NCI-H1417 (cell line): ENCODE measurements at places on chromosomes 2 and 18.

- no peak for DNase-seq
Observed at GRCh38 chr2:152585830-152586484, 131.3 kb downstream of the PRPF40A start.

DNA sequence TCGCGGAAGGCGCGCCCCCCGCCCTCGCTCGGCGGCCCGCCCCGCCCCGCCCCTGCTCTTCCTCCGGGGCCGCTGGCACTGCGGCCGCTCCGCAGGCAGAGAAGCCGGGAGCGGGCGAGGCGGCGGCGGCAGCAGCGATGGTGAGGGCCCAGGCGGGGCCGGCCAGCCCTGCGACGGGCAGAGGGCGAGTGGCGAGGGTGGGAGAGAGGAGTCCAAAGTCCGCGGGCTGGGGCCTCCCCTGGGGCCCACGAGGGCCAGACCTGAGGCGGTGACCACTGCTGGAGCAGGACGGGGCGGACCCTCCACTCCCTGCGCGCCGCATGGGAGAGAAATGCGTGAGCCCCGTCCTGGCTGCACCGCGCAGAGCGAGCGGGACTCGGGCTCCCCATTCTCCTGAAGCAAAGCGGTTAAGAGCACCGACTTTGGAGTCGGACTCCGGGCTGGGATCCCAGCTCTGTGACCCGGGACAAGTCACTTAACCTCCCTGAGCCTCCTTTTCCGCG lies at the start of gene VAMP5:
TSS of gene VAMP5 (plus strand) at position 78 of the 503 bp plus-strand sequence. CDS start at position 138, 60 bp downstream.
- DNase-seq, result no peak

GRCh38 chr2:66601624-66602023 lies 166.7 kb downstream of the MEIS1 start:
- DNase-seq, result no peak

DNA sequence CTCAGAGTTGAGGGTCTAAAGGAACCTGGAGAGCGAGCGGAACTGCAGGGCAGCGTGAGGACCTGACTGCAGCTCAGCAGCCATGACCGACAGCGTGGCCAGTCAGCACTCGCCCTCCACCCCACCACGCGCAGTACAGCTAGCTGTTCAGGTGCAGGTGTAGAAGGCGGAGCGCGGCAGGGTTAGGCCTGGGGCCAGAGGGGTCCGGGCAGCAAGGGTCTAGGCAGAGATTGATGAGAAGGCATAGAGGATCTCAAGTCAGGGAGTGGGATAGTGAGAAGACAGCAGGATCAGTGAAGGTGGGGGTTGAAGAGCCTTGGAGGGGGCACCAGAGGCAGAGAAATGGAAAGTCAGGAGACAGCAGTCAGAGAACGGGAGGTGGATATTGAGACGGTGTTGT lies 71.0 kb downstream of the STEAP3 start:
- no peak for DNase-seq

GRCh38 chr2:15449556-15450236 lies 111.4 kb downstream of the NBAS start:
- DNase-seq, result no peak

GRCh38 chr2:206435742-206436141 lies 7.6 kb upstream of the ADAM23 start:
- DNase-seq, result no peak

GRCh38 chr2:140416577-140416976 lies 1636.4 kb upstream of the NXPH2 start:
- DNase-seq, result no peak

DNA sequence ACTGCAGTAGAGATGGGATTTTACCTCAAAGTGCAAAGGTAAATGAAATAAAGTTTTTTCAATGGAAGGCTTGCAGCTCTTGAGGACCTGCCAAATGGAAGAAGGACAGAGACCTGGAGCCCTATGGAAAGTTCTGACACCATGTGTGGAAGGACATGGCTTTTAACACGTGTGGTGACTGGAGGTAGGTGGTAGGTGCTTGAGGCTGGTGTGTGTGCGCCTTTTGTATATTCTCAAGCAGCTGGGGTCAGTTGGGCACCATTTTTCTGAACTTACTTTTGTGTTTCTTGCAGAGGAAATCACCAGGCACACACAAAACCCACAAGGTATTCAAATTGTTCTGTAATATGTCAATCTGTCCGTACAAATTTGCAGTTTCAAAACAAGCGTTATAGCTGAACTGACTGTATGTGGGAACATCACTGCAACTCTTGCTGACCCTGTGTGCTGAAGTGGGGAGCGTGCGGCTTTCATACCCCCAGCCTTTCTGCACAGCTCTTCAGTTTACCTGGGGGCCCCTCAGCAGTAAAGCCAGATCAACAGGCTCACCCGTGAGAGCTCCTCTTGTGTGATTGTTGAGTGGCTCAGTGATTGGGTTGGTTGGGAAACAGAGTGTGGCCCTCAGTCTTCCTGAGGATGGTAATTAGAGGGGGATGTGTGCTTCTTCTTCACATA lies 363 bp downstream of the GREB1 start:
- no peak for DNase-seq

GRCh38 chr2:229980431-229981184 lies 58.3 kb downstream of the FBXO36 start:
- no peak for DNase-seq

DNA sequence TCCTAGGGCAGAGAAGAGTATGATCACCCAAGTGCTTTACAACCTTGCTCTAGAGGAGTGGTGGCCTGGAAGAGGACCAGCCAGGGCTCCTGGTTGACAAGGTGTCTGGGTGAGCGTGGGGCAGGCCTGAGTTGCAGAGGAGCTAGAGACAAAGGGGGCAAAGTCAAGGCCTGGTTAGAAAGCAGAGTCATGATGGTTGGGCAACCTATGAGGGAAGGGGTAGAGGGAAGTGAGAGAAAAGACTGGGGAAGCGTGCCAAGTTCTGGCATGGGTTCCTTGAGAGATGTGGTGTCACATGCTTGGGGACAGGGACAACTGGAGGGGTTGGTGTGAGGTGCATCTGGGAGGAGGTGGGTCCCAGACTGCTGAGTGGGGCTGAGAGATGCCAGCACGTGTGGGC lies 13.5 kb downstream of the ZFP36L2 start:
- no peak for DNase-seq

- no peak for DNase-seq
Observed at GRCh38 chr2:37421686-37422085, 77.3 kb downstream of the QPCT start.

DNA sequence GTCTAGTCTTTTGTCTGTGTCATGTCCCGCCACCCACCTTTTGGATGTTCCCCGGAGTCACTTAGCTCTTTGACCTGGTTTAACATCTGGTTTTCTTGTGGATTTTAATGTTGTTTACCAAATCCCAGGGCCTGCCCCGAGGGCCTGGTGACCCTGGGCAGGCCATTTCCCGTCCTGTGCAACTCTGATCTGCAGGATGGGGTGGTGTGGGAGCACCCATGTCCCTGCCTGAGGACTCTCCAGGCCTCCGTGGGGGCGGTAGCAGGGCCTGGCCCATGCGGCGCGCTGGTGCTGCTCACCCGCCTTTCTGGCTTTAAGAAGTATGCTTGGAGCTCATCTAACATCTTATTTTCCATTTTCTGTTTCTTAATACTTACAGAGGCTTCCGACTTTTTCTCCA lies 10.7 kb downstream of the RAMP1 start:
- DNase-seq, result no peak

DNA sequence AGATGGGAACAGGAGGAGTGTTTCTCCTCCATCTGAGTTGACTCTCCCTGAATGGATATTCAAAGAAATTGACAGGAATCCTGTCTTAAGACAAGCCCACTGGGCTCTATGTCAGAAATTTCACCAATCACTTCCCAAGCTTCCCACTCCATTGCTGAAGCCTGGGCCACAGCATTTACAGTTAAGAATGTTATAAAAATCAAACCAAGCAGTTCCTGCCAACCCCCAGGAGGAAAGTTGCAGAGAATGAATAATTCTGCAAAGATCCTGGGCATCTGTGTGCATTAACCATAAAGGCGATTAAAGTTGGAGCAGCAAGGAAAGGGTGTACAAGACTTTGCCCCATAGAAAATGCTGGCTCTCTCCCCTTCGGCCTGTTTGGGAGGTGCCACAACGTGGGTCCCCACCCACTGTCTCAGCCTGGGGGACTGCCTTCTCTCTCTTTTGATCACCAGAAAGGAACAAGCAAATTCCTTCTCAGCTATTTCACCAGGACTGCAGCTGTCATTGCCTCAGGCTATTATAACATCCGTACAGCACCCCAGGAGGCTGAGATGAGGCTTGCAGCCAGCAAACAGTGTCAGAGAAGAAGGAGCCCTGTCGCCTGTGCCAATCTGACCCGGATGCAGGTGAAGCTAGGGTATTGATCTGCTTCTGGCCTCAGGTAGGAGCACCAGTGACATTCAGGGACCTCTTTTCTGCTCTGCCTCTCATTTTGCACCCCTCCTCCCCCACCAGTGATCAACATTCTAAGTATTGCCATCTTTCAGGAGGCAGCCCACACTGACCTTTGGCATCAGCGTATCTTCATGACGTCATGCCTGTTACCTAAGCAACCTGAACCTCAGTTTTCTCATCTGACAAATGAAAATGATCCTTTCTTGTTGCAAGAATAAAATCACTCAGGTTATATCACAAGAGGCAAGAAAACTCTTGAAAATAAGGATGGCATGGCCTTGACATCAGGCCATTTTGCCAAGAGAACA lies 219.0 kb downstream of the SH3BP4 start:
- peak; percentile 71 for DNase-seq

DNA sequence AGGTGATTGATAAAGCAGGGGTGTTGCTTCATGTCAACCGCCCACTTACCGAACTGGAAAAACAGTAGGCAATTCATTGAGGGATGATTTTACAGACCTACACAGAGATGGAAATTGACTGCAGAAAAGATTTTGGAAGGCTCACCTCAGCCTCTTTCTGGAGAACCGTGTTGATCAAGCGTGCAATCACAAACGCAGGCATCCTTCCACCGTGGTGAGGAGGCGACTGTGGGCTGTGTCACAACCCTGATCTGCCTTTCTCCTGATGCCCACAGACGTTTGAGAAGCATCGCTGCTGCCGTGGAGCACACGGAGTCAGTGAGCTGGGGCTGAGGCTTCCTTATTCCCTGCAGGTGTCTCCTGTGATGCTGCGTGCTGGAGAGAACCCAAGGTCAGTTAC lies 132.0 kb downstream of the TMEM18 start:
- no peak for DNase-seq

- peak; percentile 21 for DNase-seq
Observed at GRCh38 chr2:46645681-46646162, 166.4 kb downstream of the TMEM247 start.

DNA sequence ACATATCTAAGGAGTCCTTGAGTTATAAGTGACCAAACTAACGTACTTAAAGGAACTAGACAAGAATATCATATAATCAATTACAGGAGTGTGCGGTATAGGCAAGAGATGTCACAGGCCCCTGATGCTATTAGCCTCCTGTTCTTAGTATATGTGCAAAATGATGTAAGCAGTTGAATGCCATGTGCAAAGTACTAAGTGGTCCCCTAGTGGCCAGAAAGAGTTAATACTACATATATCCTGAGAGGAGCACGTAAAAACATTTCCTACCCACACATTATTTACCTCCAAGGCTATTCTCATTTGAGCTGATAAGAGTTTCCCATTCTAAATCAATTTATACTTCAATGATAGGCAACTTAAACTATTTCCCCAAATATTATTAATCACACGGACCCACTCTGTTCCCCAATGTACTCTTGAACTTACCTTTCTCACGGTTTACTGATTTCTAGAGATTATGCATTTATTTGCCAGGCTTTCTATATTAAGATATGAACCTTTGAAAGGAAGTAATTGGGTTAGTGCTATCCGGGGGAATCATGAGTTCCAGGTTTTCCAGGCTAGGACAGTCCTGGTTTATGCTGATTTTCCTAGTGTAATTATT lies 158.0 kb upstream of the KLHL14 start:
- peak; percentile 59 for DNase-seq

- no peak for DNase-seq
Observed at GRCh38 chr18:23529604-23530003, 26.3 kb downstream of the RMC1 start.

DNA sequence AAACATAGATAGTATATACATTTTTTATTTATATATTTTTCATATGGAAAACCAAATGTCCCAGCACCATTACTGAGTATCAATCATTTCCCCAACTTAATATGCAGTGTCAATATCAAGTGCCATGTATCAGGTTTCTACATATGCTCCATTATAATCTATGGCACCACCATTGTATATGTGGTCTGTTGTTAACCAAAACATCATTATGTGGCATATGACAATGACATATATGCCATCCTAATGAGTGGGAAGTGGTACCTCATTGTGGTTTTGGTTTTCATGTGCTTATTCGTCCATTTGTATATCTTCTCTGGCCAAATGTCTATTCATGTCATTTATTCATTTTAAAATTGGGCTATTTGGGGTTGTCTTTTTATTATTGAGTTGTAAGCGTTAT lies 9.2 kb downstream of the PTPN18 start:
- DNase-seq, result no peak

DNA sequence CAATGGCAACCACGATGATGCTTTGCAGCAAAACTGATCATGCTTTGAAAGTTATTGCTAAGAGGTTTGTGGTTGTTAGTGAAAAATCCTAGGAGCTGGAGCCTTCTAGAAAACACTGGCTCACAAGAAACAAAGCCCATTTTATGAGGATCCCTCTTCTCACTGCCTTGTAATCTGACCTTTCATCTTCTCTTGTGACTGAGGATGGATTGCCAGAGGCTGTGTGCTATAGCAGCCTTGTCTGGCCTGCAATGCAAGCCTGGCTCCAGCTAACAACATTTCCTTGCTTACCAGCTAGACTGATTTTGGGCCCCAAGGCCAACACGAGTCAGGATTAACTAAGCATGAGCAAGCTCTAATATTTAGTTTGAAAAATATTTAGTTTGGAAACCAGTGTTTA lies 13.1 kb downstream of the PIEZO2 start:
- DNase-seq, result no peak

GRCh38 chr2:19131871-19132270 lies 226.6 kb downstream of the OSR1 start:
- DNase-seq, result no peak

DNA sequence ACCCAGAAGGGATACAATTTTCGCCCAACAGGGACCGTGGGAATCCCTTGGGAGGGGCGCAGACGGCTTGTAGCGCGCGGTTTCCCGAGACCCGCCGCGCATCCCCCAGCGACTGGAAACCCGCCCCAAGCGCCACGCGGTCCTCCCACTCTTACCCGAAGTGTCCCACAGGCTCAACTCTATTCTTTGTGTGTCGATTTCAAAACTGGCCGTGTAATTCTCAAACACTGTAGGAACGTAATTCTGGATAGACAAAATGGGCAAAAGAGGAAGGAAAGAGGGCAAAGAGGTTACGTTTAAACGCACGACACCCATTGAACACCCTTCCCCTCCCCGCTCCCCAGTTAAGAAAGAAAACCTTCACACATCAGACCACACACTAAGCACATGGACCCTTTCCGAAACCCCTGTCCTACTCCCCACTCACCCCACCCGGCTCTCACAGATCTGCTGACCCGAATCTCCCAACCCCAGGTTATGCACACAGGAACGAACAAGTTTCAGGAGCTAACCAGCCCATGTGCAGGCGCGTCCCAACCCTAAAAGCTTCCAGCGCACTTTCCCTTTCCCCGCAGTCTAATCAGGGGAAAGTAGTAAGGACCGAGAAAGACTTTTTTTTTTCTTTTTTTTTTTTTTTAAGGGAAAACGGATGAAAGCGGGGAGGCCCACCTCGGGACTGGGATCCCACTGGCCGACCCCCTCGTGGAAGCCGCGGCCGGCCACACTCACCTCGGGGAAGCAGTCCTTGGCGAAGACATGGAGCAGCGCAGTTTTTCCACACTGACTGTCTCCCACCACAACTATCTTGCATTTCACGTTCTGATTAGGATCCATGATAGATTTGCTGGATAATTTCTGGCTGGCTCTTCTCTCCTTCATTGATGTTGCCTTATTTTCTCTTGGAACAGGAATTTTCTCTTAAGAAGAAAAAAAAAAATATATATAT lies 655 bp downstream of the RND3 start:
- peak; percentile 27 for DNase-seq
